ENCODE measurements at places on chromosomes 16 and 17.

DNA sequence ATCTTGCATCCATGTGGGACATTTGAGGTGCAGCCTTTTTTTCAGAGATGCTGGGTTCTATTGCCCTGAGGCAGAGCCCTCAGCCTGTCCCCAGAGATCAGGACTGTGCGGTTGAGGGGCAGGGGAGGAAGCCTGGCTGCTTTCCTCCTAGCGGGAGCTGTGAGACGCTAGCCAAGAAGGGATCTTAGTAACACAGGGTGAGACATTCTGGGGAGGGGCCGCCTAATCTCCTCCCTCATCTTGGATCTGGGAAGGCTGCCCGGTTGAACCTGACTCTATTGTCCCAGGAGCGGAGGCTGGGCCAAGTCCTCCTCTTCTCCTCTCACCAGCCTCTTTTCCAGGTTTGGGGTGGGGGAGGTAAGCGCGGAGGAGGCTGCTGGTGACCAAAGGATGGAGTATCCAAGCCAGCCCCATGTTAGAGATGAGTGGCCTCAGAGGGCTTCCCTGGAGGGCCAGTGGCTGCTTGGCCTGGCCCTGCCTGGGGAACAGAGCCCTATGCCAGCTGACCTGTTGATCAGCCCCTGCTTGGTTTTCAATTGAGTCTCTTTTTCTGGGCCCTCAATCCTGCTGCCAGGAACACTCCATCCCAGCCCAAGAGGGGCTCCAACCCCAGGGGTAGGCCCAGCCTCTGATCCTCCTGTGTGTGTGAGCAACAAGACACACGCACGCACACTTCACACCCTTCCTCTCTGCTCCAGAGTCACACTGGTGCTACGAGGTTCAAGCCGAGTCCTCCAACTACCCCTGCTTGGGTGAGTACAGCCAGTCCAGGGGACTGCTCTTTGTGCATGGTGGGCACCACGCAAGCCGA lies 5.0 kb downstream of the CA4 start:
- peak; percentile 73 for DNase-seq

GRCh38 chr17:44801880-44802279 lies 28.2 kb downstream of the GJC1 start:
- DNase-seq: no peak

DNA sequence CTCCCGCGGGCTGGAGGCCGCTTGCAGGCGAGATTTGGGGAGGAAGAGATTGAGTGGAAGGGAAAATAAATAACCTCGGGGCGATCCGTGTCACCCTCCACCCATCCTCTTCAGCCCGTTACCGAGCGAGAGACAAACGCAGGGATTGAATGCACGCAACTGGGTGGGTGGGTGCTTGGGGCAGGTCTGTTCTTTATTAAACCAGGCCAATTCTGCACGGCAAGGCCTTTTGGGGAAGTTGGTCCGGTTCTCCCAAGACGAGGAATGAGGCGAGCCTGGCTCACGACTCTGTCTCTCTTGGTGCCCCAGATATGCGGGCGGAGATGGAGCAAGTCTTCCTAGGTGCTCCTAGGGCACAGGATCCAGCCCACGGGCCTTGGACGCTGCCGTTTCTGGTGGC lies 396 bp upstream of the HOXB7 start:
- DNase-seq: no peak

- DNase-seq: peak; percentile 42
These were observed 7.6 kb downstream of the AIPL1 start for GRCh38 chr17:6427279-6427781.

DNA sequence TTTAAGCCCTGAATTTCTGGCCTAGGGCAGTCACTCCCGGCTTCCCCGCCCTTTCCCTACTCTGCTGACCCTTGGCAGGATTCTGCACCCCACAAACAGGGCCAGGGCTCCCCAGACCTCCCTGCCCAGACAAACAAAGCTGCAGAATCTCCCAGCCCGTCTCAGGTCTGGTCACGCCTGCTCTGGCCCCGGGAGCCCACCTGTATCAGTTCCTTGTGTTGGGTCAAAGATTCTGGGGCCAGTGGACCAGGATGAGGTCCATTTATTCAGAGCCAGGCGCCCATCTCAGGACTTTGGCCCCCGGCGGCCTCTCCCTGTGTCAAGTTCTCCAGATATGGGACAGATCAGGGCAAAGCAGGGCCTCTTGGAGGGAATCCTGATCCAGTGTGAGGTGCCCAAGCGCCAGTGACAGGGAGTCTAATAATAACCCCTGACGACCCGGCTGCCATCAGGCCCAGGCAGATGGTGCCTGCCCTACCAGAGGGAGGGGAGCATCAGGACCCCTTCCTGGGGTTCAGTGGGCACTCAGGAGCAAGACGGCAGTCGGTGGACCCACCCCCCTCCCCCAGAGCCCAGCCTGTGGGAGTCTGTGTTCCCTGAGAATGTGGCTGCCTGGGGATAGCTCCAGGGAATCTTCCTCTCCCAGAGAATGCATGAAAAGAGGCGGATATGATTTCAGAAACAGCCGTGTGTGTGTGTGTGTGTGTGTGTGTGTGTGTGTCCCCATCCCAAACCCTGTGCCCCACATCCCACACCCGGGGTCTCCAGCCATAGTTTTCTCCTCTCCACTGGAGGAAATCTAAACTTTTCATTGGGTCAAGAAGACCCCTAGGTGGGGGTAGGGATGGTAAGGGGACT lies 1.3 kb downstream of the TTYH2 start:
- DNase-seq: peak; percentile 14

- peak; percentile 68 for DNase-seq
These were observed 43.9 kb downstream of the ARHGAP27 start for GRCh38 chr17:45388604-45389325.

DNA sequence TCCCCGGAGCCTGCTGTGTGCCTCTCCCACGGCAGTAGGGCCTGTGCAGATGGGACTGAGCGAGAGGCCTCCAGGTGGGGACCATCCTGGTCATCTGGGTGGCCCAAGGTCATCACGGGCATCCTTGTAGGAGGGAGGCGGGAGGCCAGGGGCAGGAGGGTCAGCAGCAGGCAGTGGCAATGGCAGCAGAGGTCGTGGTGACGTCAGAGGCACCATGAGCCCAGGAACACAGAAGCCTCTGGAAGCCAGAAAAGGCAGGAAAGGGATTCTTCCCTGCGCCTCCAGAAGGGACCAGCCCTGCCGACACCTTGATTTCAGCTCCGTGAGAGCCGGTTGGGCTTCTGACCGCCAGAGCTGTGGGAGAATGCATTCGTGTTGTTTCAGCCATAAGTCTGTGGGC lies 190.3 kb downstream of the BANP start:
- DNase-seq: no peak

DNA sequence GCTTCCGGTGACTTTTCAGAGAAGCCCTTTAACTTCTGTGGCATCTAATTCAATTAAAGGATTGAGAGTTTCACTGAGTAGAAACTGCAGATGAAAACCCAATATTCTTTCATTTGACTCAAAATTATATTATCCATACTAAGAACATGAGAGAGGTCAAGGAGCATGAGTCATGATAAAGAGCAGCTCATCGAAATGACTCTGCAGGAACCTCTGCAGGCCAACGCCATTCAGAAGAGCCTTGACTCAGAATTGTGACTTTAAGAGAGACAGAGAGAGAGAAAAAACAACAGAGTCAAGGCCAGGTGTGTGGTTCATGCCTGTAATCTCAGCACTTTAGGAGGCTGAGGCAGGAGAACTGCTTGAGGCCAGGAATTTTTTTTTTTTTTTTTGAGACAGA lies 417.2 kb upstream of the XYLT1 start:
- DNase-seq: peak; percentile 2

DNA sequence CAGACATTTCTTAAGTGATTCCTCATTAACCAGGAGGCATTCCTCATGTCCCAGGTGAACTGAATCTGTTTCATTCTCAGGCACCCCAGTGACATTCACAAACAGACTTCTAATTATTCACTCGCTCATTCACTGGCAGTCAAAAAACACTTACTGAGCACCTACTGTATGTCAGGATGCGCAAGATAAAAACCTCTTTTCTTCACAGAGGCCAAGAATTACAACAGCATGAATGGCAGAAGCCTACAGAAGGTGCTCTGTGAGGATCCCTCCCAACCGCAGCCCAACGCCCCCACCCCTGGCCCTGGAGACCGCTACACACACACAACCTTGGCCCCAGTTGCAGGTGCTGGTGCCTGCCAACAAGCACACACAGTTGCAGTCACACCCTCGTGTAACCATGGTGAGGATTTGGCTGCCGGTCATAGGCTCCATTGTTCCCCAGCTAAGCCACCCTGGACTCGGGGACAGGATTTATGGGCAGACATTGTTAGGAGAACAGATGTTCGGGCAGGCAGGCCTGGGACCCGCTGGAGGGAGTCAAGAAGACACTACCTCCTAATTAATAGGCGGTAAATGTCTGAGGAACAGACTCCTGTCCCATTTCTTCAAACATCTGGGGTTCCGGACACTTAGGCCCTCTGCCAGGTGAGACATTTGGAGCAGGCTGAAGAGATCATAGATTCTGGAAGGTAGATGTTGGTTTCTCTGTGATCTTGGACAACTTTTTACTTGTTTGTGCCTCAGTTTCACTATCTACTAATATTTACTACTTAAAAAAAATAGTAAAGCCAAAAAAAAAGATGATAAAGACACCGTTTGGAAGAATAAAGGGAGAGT lies 43.2 kb downstream of the CUEDC1 start:
- DNase-seq: no peak

DNA sequence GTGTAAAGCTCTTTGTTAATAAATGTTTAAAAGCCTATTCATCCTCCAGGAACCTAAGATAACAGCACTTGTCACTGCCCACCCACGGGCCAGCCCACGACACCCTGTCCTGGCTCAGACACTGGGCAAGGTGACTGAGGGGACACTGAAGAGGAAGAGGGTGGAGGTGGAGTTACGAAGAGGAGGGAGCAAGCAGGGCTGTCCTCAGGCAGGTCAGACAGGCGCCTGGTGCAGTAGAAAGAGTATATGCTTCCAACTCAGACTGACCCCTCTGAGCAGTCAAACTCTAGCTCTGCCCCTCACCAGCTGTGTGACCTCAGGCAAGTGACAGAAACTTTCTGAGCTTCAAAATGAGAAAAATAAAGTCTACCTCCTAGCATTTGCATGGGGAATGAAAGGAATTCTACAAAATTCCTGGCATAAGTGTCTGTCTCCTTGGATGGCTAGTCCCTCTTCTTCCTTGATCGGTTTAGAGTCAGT lies 22.8 kb downstream of the TEX2 start:
- no peak for DNase-seq

- DNase-seq: peak; percentile 42
These were observed 30.0 kb downstream of the FOXL1 start for GRCh38 chr16:86608301-86608747.

DNA sequence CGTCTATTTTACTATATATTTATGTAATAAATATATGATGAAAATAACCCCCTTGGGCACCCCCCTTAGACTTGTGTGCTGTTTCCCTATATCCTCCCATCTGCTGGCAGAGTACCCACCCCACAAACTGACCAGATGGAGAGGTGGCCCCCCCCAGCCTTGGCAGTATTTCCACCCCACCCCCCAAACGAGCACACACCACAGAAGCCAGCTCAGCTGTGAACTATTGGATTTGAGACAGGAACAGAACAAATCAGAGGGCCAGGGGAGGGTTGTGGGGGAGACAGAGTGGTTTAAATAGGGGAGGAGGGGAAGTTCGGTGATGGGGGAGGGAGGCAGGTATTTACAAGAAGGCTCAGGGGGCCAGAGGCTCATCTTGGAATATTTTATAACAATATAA lies 7.8 kb downstream of the NR1D1 start:
- no peak for DNase-seq

- DNase-seq: no peak
These were observed 28.2 kb downstream of the ZNF652 start for GRCh38 chr17:49333804-49334203.

GRCh38 chr17:58007781-58008706 lies 998 bp upstream of the SRSF1 start:
- DNase-seq: no peak

GRCh38 chr16:31143011-31143693 lies 6.7 kb downstream of the PRSS36 start:
- no peak for DNase-seq

DNA sequence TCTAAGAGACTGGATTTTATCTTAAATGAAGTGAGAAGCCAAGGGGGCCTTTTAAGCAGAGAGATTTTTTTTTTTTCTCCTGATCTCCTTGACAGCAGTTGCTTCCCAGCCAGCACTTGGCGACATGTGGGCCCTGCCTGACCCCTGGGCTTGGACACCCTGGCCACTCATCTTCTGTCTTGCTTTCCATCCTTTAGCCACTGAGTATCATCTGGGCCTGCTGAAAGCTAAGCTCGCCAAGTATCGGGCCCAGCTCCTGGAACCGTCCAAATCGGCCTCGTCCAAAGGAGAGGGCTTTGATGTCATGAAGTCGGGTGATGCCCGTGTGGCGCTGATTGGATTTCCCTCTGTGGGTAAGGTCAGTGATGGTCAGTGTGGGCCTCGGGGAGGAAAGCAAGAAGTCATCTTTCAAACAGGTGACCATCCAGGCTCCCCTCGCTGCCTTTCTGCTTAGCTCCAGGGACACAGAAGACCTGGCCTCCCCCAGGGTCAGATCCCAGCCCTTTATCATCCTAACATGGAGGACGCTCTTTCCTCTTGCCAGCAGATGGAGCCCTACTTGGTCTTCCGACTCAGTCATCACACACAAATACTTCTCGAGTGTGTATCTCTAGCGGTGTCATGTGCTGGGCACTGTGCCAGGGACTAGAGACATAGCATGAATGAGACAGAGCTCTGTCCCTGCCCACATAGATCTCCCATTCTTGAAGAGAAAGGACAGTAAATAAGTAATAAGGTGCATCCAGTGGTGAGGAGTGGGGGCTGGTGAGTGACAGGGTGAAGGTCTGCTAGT lies 6.1 kb downstream of the DRG2 start:
- peak; percentile 76 for DNase-seq

GRCh38 chr16:50684823-50685461 lies 3.8 kb upstream of the SNX20 start:
- DNase-seq: no peak

- DNase-seq: no peak
These were observed 6.6 kb downstream of the ABCA5 start for GRCh38 chr17:69320210-69320907.

GRCh38 chr17:17228521-17229279 lies 8.3 kb downstream of the FLCN start:
- no peak for DNase-seq

DNA sequence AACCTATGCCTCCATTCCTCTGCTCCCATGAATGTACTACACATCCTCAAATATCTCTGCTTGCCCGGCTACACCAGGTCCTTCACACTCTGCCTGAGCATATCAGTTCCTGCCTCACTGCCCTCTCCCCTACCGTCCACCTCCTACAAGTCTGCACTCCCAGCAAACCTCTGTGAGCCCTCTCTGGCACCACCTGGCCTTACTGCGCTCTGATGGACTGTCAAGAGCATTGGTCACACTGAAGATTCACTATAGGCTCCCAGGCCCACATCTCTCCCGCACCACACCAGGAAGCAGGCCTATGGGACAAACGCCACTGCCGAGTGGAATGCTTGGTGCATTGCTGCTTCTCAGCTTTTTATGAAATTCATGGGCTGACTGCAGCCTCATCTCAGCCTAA lies 8.9 kb downstream of the GINS2 start:
- no peak for DNase-seq

DNA sequence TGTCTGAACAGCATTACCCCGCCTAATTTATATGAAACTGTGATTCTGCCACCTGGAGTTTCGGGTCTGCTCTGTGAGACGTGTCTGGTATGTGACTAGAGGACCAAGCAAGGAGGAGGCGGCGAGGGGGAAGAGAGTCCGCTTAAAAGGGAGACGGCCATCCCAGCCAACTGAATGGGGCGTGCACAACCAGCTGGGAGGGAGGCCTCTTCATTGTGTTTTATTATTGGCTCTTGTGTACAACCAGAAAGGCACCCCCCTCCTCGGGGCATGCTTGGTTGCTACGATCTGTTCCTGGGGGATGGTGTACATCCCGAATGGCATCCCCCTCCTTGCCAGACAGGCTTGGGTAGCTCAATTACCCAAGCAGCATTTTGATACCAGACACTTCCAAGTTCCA lies 384.5 kb upstream of the SALL1 start:
- DNase-seq: no peak

Data from EL (cell line).